ENCODE measurements at places on chromosomes 4 and X.

DNA sequence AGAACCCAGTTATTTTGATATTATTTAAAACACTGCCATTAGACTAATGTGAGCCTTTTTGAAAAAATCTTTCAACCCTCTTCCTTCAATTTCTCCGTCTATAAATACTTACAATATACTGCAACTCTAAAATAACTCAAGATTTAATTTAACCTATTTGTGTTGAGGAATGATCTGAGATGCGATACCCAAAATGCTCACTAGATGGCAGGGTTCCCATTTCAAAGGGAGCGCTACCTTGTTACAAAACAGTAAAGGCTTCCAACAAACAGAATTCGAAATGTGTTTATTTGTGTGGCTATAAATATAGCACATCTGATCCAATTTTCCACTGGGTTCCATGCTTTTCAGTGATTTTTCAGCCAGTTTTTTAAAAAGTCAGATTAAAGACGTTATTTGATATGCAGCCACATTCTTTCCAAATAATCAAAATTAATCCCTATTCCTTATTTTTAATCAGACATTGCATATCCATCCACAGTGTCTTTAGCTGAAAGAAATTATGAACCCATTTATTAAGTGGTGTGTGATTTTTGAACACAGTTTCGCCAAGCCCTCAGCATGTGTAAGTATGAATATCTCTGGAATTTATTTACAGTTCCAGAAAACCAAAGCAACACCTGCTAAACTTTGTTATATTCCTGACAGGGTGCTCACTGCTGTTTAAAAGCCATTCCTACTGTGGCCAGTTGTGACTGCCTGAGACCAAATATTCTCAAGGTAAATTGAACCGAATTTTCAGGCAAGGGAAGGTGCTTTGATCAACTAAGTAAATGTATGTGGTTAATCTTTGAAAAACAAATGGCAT, 668.0 kb upstream of the LCORL start:
- DNase-seq = peak; percentile 50

GRCh38 chrX:69615779-69616456, at the start of gene EDA:
Gene EDA (plus strand): TSS chrX:69616113.
- peak; percentile 71 for DNase-seq

- no peak for DNase-seq
Observed at GRCh38 chr4:145420595-145421214, 60.9 kb upstream of the SMAD1 start.

GRCh38 chr4:20151436-20151835, 100.3 kb upstream of the SLIT2 start:
- DNase-seq = no peak

- DNase-seq = no peak
Observed at GRCh38 chr4:111960241-111960667, 185.0 kb upstream of the FAM241A start.

GRCh38 chrX:50629774-50630173, 159.1 kb upstream of the DGKK start:
- DNase-seq = no peak

GRCh38 chr4:54941994-54942552, 183.3 kb downstream of the KDR start:
- DNase-seq = peak; percentile 20

DNA sequence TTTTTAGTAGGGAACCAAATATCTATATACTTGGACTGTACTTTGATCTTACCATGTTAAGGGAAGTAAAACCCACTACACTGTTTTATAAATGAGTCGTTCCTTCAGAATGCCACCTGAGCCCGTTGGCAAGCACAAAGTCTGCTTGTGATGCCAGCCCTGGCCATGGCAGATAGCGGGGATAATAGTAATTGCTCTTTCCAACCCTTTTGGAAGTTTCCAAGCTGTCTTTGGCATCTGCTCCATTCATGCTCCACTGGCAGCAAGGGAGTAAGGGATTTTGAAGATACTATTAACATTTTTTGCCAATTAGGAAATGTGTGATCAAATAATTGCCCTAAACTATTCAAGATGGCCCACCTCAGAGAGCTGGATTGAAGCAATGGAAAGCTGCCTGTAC, 689.2 kb upstream of the SLIT2 start:
- no peak for DNase-seq

- DNase-seq = no peak
Observed at GRCh38 chrX:130876226-130876625, 26.8 kb downstream of the ENOX2 start.

DNA sequence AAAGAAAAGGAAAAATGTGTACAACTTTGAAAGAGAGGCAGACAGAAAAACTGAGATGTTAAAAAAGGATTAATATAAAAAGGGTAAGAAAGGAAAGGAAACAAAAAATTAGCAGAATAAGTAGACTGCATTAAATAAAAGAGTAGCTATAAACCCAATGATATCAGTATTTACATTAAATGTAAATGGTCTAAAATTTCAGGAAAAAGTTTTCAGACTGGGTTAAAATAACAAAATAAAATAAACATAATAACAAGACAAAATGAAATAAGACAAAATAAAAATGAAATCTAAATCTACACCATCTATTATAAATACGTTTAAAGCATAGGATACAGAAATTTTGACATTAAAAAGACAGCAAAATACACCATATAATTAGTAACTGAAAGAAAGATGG, 199.0 kb downstream of the HTR2C start:
- DNase-seq = no peak

GRCh38 chrX:46681849-46682248, 77.1 kb downstream of the SLC9A7 start:
- no peak for DNase-seq

DNA sequence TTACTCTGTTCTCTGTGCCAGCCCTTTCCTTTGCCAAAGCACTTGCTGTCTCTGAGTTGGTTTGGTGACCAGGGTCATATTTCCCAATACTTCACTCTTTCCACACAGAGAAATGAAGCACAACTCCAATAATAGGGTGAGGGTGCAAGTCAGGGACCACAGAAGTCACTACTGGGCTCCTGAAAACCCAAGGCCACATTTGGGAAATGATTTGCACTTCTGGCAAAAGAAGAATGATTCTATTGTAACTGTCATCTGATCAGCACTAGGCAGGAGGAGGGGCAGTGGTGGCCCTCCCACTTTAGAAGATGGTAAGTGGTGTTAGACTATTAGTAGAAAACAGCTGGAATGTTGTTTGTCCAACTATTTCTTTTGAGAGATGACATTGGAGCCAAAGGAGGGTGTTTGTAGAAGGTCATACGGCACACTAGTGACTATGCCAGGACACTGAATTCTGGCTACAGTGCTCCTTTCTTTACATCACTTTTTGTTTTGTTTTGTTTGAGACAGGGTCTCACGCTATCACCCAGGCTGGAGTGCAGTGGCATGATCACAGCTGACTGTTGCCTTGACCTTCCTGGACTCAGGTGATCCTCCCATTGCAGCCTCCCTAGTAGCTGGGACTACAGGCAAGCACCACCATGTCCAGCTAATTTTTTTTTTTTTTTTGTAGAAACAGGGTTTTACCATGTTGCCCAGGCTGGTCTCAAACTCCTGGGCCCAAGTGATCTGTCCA, 10.8 kb upstream of the HADH start:
- no peak for DNase-seq

DNA sequence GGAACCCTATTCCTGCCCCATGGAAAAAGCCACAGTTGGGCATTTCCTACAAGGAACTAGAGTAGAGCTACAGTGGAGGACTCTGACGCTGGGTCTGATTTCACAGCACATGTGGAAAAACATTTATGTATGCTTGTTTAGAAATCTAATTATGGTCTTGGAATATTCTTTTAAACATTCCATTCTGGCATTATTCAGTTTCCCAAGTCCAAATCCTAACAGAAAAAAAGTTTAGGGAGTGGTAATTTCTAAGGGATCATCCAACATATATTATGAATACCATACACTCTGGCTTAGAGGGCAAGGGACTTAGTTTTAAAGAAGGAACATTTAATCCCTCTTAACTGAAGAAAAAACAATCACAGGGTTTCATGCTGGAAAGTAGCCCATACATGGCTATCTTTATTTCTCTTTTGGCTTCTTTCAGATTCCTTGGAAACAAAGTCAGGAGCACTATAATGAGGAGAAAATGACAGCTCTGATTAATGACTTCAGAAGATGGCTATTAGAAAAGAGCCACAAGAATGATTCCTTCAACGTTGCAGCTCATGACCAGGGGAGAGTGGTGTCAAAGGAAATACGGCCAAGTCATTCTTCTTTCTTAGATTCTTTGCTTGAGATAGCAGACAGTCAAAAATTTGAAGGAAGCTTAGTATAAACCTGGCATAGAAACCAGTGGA, 56.1 kb downstream of the CNGA2 start:
- no peak for DNase-seq

DNA sequence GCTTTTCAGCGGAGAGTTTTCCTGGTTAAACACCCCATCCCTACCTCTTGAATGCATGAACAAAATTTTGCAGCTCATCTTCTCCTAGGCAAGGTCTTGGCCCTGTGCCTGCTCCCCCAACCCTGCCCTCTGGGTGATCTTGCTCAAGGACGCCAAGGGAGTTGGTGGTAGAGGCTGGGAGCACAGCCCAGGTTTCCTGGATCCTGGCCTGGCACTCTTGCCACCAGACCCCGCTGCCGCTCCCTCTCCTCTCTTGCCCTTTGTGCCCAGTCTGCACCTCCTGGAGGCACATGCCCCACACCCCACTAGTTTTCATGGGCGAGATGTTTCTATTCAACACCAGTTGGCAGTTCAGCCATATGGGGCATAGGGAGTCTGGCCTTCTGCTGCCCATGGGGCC, 37.3 kb downstream of the TSC22D3 start:
- DNase-seq = no peak

GRCh38 chr4:56241500-56241899, 145.8 kb downstream of the AASDH start:
- no peak for DNase-seq

GRCh38 chr4:123832173-123833026, 435.8 kb downstream of the SPRY1 start:
- no peak for DNase-seq

- DNase-seq = no peak
Observed at GRCh38 chr4:10203851-10204250, 87.3 kb upstream of the WDR1 start.

DNA sequence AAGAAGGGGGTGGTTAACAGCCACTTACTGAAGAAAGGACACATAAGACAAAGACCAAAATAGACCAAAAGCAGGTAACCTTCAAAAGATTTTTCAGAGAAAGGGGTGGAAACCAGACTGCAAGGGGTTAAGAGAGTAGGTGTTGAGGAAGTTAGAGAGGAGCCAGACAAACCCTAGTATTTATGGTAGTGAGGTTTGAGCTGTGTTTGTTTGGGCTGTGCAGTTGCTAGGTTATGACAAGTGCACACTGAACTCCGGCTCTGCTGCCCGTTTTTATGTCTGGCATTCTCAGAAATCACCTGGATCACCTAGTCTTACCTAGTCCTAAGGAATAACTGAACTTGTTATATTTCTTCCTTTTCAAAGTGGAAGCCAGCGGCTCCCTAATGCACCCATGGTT, 22.9 kb upstream of the G3BP2 start:
- DNase-seq = no peak

DNA sequence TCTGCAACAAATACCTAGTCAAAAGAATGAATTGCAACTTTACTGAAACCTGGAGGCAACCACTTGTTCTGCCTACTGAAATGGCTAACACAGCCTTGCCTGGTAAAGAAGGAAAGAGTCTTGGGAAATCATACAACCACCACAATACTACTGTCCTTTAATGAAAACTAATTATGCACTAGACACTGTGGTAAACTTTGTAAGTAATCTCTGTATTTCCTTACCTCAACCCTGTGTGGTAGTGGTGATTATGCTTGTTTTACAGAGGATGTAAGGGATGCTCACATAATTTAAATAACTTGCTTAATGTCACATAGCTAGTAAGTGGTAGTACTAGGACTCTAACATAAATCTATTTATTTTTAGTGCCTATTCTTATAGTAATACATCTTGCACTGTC, 44.7 kb downstream of the TMEM156 start:
- DNase-seq = no peak

GRCh38 chrX:17521871-17522693, 147.1 kb downstream of the NHS start:
- no peak for DNase-seq

- DNase-seq = no peak
Observed at GRCh38 chr4:160709546-160709945, 1454.3 kb downstream of the FSTL5 start.

DNA sequence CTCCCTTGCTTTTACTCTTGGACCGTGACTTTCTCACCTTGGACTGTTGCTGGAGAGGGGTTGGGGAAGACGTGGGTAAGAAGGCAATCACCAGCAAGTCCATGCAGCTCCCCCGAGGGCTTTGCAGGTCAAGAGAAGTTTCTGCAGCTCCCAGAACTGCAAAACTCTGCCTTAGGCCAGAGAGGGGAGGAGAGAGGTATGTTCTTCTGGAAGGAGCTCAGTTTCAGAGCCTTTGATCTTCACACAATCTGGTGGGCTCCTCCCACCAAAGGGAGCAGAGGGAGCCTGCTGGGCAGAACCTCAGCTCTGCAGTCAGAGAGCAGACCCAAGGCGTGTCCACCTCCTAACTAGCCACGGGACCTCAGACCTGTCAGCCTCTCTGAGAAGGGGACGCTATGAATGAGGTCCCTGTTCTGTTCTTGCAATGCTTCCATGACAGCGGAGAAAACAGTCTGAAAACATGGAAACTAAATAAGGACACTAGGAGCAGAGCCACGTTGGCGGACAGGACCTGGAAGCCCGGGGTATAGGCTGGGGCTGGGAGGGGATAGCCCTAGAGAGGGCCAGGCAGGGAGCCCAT, 92.8 kb downstream of the EVC2 start:
- no peak for DNase-seq

DNA sequence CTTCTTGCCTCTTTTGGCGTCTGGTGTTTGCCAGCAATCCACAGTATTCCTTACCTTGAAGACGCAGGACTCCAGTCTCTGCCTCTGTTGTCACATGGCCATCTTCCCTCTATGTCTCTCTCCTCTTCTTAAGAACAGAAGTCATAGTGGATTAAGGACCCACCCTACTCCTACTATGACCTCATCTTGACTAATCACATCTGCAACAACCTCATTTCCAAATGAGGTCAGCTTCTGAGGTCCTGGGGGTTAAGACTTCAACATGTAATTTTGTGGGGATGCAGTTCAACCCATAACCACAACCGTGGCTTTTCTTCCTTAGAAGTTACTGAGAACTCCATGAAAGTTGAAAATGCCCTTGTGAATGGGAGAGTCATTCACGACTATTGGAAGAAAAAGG, 23.3 kb downstream of the TLR8 start:
- no peak for DNase-seq

GRCh38 chrX:78759081-78759480, 11.6 kb downstream of the LPAR4 start:
- DNase-seq = no peak

DNA sequence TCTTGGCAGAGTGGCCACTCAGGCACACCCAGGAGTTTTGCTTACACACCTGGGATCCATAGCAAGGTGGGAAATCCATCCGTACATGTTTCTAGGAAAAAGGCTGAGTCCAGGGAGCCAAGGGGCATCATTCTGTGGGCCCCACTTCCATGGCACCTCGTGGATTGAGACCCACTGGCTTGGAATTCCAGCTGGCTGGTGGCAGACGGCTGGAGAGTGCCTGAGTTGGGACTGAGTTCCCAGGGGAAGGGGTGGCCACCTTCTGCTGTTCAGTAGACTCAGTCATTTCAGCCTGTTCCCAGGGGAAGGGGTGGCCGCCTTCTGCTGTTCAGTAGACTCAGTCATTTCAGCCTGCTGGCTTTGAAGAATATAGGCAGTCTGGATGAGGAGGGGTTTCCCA, 366.0 kb upstream of the GRIA3 start:
- DNase-seq = no peak

GRCh38 chr4:24837336-24837735, 42.0 kb downstream of the SOD3 start:
- DNase-seq = no peak

- DNase-seq = no peak
Observed at GRCh38 chr4:38085751-38086150, 125.6 kb downstream of the PTTG2 start.
